ENCODE measurements at places on chromosomes 6 and 20.

GRCh38 chr6:3341467-3341866, 82.7 kb downstream of the PSMG4 start:
- peaks cover 14% of the 10 kb centered on the region for H3K4me1 ChIP-seq
- no peak for DNase-seq
- H3K4me3 ChIP-seq, result no peak overlapping the region
- H3K27ac ChIP-seq, result no peak overlapping the region

GRCh38 chr20:8082989-8083388, 49.1 kb upstream of the PLCB1 start:
- H3K27ac ChIP-seq, result no peak overlapping the region
- peaks cover under 1% of the 10 kb centered on the region for H3K27me3 ChIP-seq
- no peak overlapping the region for H3K4me3 ChIP-seq
- DNase-seq, result no peak
- H3K4me1 ChIP-seq, result no peaks in the 10 kb centered on the region
- H3K36me3 ChIP-seq, result no peaks in the 10 kb centered on the region

DNA sequence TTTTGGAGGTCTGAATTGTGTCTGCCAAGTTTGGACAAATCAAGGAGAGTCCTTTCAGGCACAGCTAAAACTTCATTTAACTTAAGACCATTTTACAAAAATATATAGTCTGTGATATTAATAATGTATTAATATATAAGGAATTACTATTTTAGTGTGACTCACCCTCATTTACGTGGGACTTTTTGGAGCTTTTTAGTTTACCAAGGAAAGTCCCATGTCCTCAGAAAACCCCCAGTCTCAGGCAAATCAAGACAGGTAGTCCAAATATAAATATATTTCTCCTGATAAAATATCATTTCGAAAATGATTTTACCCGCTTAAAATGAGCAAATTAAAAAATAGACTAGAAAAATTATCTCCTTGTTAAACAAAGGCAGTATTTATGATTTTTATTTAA, 479.0 kb downstream of the PKHD1 start:
- no peaks in the 10 kb centered on the region for H3K36me3 ChIP-seq
- no peak overlapping the region for H3K4me3 ChIP-seq
- no peak overlapping the region for H3K27ac ChIP-seq
- DNase-seq, result no peak

- H3K27ac ChIP-seq, result no peak overlapping the region
- no peaks in the 10 kb centered on the region for H3K36me3 ChIP-seq
- no peak overlapping the region for H3K4me3 ChIP-seq
- H3K27me3 ChIP-seq, result peaks cover under 1% of the 10 kb centered on the region
Measured at GRCh38 chr6:35092362-35093117, 48.6 kb downstream of the TCP11 start.

GRCh38 chr20:48284837-48285236, 499.6 kb upstream of the SULF2 start:
- no peaks in the 10 kb centered on the region for H3K36me3 ChIP-seq
- H3K4me3 ChIP-seq, result no peak overlapping the region
- no peak for DNase-seq
- H3K27me3 ChIP-seq, result peaks cover 5% of the 10 kb centered on the region
